ENCODE measurements at places on chromosomes 3 and 15.

DNA sequence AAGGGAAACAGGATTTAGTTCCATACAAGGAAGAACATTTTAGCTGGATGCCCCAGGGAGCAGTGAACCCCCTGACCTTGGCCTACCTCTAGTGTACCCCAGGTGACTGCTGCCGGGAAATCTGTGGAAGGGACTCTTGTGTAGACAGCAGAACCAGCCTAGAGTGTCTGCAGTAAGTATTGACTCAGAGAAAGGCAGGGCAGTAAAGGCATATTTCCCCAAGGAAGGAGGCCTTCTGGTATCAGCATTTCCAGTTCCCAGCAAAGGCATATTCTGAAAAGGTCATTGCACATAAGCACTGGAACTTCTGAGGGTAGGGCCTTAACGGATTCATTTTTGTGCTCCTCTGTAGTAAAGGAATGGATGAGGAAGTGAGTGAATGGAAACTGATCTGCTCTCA, 246.2 kb downstream of the FAM43A start:
- DNase-seq, result no peak

DNA sequence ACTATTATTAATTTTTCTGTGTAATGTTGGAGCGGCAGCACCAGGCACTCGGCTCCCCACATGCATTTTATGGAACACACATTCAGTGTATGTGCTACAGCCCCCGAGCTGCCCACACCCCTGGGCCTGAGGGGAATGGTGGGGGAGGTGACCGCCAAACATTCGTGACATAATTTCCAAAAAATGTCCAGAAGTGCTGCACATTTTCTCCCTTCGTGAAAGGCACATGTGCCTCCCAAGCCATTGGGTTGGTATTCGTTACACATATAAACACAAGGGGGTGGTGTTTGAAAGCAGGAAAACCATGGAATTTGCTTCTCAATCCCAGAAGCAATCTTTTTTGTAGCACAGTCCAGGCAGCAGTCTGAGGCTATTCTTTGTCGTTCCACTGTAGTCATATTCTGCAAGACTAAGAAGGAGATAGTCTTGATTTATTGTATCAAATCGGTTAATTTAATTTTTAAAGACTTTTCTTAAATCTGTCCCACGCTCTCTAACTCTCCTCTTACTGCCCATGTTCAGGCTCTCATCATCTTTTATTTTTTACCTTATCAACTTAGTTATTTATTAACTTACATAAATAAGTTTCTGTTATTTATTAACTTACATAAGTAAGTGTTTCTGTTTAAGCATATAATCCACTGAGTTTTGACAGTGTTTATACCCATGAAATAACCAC, 39.2 kb upstream of the POLR2M start:
- no peak for DNase-seq

- DNase-seq, result no peak
These were observed 289.1 kb upstream of the AZI2 start for GRCh38 chr3:28637742-28638141.

- no peak for DNase-seq
These were observed 513 bp downstream of the VGLL4 start for GRCh38 chr3:11643201-11643603.

GRCh38 chr3:156997351-156997750, 162.6 kb downstream of the CCNL1 start:
- DNase-seq, result no peak

GRCh38 chr15:50107157-50107556, 11.9 kb downstream of the ATP8B4 start:
- DNase-seq, result no peak

DNA sequence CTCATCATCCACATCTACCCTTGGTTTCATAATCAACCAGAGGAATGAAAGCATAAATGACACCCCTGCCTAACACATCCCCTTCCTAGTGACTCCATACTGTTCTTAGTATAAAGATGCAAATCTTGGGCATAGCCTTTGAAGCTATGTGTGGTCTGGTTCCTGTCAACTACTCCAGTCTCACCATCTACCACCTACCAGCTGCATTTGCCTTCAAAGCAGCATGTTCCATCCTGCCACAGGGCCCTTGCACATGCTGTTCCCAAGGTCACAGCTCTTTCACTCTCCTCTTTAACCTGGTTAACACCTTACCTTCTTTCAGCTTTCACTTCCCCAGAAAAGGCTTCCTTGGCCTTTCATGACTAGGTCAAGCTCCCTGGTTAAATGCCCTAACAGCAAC, 62.3 kb upstream of the ARHGEF3 start:
- DNase-seq, result no peak

DNA sequence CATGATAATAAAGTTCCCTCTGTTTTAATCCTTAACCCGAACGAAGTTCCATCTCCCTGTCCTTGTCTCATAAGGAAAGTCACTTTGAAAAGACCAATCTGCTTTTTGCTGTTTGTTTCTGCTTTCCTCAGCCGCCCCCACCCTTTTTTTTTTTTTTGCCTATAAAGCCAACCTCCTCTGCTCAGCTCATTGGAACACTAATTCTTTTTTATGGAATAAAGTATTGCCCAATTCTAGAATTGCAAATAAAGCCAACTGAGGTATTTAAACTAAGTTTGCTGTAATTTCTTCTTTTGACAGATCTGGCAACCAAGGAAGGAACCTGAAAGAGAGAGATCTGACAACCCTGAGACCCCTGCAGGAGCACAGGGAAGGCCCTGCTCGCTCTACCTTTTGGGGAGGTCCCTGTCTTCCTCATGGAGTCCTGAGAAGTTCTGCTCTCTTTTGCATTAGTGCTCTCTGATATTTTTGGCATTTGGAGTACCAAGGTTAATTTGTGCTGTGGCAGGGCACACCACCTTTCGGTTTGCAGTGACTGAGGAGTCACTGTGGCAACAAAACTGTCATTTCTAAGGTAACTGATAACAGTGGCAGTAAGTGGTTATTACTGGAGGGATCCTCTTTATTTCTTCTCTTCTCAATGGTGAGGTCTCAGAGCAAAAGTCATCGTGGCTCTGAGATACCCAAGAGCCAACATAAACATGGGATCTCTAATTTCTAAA, 35.2 kb upstream of the TRPM1 start:
- DNase-seq, result no peak

- DNase-seq, result no peak
These were observed 162.2 kb downstream of the ITPR1 start for GRCh38 chr3:4655145-4656045.

- no peak for DNase-seq
These were observed 18.3 kb downstream of the CALML4 start for GRCh38 chr15:68186671-68187397.

DNA sequence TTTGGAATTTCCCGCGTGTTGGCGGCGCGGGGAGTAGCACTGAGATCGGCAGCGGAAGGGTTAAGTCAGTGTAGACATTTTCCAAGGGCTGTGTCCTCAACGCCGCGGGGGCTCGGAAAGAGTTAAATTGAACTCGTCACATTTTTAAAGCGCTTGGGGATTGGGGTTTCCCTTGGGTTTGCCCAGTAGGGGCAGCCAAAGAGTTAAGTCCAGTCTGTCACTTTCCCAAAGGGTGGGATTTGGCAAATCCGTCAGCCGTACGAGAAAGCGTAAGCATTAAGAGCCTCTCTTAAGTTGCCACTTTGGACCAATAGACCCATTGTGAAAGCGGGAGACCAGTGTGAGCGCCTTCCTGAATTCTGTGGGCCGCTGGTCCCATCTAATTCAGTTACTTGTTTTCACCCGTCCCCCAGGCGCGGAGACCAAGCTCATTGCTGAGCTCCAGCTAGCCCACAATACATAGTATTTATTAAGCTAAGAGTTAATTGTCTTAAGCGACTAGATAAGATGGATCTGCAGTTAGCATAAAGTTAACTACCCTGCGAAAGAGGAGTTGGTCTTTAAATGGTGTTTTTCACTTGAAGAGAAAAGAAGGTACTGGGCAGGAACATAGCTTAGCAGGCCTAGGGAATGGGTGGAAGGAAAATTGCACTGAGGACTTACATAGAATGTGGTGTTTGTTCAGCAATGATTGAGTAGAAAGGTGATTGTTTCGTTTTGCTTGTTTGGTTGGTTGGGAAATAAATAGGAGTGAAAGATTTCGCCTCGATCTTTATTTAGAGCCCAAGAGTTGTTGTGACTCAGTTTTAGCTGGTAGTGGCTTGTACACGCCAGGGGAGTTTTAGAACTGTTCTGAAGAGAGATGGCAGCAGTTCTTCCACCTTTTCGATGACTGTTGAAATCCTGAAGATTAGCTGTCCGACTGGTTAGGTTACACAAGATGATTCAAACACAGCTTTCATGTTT, 932 bp downstream of the ARL8B start:
- DNase-seq, result no peak

- DNase-seq, result no peak
These were observed 392.4 kb downstream of the EDEM1 start for GRCh38 chr3:5579946-5580345.

GRCh38 chr15:47432826-47433225, 284.5 kb upstream of the SEMA6D start:
- no peak for DNase-seq

GRCh38 chr15:74502301-74502700, 38.7 kb upstream of the ARID3B start:
- no peak for DNase-seq

DNA sequence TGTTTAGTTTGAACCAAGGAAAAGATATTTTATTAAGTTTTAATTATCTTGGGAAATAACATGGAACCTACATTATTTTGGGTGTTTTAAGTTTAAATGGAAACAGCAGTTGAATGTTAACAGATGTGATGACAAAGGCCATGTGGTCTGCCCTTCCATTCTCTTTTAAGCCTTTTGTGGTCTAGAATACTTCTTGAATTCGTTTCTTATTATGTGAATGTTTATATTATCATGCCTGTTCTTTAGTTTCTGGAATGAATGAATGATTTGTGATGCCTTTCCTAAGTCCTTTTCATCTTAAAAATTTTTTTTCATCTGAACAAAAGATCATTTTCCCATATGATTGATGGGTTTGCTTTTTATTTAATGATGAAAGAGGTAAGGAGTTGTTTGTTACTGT, 44.6 kb downstream of the SNRK start:
- no peak for DNase-seq

DNA sequence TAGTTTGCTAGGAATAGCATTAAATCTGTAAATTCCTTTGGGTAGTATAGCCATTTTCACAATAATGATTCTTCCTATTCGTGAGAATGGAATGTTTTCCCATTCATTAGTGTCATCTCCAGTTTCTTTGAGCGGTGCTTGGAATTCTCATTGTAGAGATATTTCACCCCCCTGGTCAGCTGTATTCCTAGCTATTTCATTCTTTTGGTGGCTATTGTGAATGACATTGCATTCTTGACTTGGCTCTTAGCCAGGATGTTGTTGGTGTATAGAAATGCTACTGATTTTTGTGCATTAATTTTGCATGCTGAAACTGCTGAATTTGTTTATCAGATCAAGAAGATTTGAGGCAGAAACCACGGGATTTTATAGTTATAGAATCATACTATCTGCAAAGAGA, 690.5 kb upstream of the ALCAM start:
- DNase-seq, result no peak

- DNase-seq, result no peak
These were observed 99.4 kb upstream of the TNIK start for GRCh38 chr3:171559586-171559985.

DNA sequence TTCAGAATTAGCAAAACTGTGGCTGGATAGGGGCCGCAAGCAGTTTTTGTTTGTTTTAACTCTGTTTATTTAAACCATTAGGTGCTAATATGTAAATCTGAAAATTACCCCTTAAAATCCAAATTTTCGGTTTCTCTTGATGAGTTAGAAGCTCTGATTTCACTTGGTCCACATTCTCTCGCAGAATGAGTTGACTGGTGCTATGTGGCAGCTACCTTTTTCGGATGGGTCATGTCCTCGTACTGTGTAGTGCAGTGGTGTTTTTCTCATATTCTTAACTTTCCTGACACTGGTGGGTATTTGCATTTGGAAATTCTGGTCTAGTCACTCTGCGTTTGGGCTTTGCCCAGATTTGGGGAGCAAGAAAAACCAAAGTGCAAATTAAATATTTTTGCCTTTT, 87.1 kb downstream of the DIPK2A start:
- no peak for DNase-seq

- no peak for DNase-seq
These were observed 60.5 kb downstream of the KLF13 start for GRCh38 chr15:31387092-31387478.

- no peak for DNase-seq
These were observed 51.0 kb upstream of the PLXND1 start for GRCh38 chr3:129657261-129658046.

- DNase-seq, result no peak
These were observed 131.2 kb downstream of the IMPG2 start for GRCh38 chr3:101189176-101189575.

- DNase-seq, result no peak
These were observed 10.8 kb downstream of the CDAN1 start for GRCh38 chr15:42726114-42726513.
